ENCODE measurements at places on chromosomes 7 and 10. TPM values are rescaled to one million over a fixed set of nuclear protein-coding genes. Genes with fewer than 3 reads are reported as not detected.

DNA sequence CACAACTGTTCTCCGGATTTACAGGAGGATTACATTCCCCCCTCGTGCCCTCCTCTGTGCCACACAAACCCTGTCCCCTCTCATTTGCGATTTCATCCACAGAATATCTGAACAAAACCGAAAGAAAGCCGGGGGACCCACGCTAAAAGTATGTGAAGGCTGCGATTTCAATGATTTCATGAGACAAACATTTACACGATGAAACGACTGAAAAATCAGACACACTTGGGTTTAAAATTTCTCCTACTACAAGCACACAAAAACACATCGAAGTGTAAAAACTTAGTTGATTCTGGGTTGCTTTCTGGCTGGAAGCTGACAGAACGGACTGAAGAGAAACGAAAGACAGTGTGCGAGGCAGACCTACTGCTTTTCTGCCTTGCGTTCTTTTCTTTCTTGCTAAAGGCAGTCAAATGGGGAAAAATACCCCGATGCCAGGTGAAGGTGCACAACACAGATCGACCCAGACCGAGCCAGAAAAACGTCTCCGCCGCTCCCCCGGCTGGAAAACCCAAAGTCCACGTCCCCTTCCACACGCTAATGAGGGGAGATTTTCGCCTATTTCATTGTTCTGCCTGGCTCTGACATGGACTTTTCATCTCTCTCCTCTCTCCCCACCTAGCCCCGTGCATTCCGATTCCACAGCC, 1.2 kb downstream of the HIPK2 start:
- DNase-seq = peak; percentile 58

- DNase-seq = no peak
Observed at GRCh38 chr10:28879875-28880682, 202.8 kb downstream of the BAMBI start.

- DNase-seq = no peak
Observed at GRCh38 chr7:154865984-154866685, 136.8 kb downstream of the PAXIP1 start.

GRCh38 chr10:21515361-21516241, 9.9 kb downstream of the SKIDA1 start:
- no peak for DNase-seq

DNA sequence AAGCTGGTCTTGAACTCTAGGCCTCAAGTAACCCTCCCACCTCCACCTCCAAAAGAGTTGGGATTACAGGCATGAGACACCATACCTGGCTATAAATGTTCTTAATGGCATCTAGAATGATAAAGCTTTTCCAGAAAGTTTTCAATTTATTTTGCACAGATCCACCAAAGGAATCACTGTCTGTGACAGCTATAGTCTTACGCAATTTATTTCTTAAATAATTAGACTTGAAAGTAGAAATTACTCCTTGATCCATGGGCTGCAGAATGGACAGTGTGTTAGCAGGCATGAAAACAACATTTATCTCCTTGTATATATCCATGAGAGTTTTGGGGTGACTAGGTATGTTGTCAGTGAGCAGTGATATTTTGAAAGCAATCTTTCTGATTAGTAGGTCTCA, 33.8 kb downstream of the GALNT11 start:
- no peak for DNase-seq

- DNase-seq = no peak
Observed at GRCh38 chr7:158325530-158326381, 261.9 kb downstream of the PTPRN2 start.

DNA sequence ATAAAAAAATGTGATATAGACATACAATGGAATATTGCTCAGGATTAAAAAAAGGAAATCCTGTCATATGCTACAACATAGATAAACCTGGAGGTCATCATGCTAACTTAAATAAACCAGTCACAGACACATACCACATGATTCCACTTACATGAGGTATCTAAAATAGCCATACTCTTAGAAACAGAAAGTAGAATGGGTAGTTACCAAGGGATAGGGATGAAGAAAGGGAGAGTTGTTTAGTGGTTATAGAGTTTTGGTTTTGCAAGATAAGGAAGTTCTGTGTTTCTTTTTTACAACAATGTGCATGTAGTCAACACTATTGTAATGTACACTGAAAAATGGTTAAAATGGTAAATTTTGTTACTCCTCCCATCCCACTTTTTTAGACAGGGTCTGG, 30.5 kb downstream of the BICC1 start:
- DNase-seq = no peak

DNA sequence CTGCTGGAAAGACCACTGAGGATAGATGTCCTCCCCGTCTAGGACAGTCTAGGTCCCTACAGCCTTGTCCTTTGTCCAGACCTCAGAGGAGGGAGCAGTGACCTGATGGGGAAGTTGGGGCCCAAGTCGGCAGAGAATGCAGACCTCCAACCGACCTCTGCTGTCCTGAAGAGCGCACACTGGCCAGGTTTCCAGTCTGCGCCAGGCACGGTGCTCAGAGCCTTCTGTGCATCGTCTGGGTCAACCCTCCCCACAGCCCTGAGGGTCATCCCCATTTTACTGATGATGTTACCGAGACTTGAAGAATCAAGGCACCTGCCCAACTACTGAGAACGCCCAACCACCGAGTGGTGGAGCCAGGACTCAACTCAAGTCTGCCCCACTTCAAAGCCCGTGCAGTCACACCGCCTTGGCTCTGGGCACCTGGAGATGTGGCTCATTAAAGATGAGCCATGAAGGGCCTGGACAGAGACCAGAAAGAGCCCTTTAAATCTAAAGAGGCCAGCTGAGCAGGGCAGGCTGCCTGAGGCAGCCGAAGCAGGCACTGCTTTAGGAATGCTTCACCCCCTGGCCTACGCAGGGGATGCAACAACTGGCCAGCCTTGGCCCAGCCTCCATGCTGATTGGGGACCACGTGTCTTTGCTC, 4.4 kb downstream of the ITPRIP start:
- no peak for DNase-seq

DNA sequence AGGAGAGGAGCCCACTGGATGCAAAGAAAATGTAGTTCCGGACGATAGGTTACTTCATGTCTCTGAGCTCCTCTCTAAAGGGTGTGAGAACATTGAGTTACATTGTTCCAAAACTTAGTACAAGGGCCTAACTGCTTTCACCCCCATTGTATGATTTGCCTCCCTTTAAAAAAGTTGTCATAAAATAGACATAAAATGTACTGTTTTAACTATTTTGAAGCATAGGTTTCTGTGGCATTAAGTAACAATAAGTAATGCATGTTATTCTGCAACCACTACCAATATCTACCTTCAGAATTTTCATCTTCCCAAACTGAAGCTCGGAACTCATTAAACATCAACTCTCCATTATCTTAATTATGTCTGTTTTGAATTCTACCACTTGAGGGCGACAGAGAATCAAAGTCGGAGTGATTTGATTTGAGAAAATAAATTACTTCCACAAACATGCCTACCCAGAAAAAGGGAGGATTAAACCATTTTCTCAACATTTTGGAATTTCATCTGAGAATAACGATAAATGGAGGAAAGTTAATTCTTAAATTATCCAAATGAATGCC, 2.7 kb downstream of the IGFBP1 start:
- DNase-seq = peak; percentile 52

DNA sequence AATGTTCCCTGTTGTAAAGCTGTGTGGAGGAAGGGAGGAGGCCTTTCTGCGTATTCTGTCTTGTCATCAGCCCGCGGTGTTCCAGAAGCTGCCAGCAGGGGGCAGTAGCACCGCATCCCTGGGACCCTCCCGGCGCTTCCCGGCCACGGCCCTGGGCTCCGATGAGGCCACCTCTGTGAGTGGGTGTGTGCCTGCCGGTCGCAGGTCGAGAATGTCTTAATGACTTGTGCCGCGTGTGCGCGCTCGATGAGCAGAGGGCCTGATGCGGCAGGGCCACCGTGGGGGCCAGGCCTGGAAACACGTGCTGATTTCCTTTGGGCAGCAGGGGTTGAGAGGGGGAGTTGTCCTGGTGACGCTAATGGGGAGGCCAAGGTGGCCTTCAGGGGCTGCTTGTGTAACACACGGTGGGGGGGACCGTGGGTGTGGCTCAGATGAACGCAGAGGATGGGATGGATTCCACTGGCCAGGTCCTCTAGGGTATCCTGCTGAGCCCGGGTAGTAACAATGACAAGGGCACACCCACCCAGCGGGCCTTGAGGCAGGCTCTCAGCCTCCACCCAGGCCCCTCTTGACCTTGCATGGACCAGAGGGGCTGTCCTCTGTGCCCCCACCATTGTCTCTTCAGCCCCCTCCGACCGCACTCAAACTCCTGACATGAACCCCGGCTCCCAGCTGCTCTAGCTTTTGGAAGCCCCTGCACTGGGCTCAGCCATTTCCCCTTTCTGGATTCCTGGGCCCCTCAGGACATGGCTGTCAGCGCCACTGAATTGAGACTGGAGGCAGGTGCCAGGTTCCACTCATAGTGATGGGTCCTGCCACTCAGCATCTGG, 135.9 kb upstream of the PODXL start:
- peak; percentile 15 for DNase-seq

GRCh38 chr7:1054438-1054837, 10.1 kb downstream of the GPR146 start:
- no peak for DNase-seq

- peak; percentile 79 for DNase-seq
Observed at GRCh38 chr7:142854372-142855113, at the start of gene EPHB6. EPHB6 (plus strand) TSS chr7:142855076; CDS start chr7:142863228, 8,152 bp downstream.

- no peak for DNase-seq
Observed at GRCh38 chr7:12864470-12865046, 177.1 kb downstream of the ARL4A start.

- DNase-seq = no peak
Observed at GRCh38 chr10:62858364-62858763, 42.2 kb upstream of the EGR2 start.

DNA sequence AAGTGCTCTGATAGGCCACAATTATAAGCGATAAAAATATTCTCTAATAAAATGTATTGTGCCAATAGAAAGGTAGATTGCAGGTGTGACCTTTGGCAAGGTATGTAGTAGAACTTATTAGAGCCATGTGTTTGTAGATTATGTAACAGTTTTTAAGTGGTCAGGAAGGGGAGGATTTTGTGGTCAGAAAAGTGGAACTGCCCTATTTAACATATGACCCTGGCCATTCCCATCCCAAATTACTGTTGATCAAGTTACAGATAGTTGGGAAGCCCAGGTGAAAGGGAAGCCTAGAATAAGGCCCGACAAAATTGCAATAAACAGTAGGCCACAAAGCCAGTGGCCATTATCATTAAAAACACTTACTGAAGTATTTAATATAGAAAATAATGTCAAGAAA, 89.2 kb downstream of the SPAG6 start:
- DNase-seq = no peak

DNA sequence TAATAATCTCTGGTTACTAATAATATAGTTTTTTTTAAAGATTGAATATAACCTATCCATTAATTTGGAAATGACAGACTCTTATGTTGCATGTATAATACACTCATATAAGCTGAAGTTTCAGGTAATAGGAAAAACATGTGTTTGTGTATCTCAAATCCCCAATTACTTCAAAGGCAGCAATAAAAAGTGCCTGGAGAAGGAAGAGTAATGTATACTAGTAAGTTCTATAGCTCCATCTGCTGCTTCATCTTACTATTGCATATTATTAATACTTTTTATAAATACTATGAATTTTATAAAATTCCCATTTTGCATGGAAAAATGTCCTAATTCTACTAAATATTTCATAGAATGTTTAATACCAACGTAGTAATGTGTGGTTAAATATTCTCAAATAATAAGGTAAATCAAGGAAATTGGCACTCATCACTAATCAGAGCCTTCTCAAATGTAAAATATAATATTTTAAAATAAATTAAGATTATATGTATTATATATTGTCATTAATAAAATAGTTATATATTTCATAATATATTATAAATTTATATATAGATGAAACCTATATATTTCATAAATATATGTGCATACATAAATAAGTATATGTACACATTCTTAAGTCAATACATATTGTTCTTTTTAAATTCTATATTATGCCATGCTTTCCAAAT, 311.9 kb downstream of the HGF start:
- DNase-seq = no peak

- no peak for DNase-seq
Observed at GRCh38 chr7:1806354-1806753, 136.3 kb downstream of the ELFN1 start.

- no peak for DNase-seq
Observed at GRCh38 chr10:64234489-64234888, 713.3 kb downstream of the REEP3 start.

DNA sequence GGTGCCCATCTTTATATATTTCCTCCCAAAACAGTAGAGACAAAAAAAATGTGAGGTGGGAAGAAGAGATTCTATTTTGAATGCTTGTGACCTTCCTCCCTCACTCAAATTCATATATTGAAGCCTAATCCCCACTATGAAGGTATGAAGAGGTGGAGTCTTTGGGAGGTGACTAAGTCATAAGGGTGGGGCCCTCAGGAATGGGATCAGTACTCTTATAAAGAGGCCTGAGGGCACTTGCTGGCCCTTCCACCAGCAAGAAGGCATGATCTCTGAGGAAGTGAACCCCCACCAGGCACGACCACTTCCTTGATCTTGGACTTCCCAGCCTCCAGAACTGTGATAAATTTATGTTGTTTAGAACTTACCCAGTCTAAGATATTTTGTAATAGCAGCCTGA, 517.2 kb upstream of the CNTNAP2 start:
- DNase-seq = no peak

- DNase-seq = no peak
Observed at GRCh38 chr10:35896001-35896400, 253.9 kb upstream of the FZD8 start.

RBP3 gene
- not detected for polyA plus RNA-seq

MUC3A gene
- polyA plus RNA-seq = not detected

FAM149B1 gene
- polyA plus RNA-seq = 24.2 TPM

ATG9B gene
- 10.2 TPM for polyA plus RNA-seq

IFIT3 gene
- 1.6 TPM for polyA plus RNA-seq

ZNHIT1 gene
- 28.5 TPM for polyA plus RNA-seq

ACTL6B gene
- not detected for polyA plus RNA-seq
